ENCODE measurements at places on chromosomes 3 and 15.

DNA sequence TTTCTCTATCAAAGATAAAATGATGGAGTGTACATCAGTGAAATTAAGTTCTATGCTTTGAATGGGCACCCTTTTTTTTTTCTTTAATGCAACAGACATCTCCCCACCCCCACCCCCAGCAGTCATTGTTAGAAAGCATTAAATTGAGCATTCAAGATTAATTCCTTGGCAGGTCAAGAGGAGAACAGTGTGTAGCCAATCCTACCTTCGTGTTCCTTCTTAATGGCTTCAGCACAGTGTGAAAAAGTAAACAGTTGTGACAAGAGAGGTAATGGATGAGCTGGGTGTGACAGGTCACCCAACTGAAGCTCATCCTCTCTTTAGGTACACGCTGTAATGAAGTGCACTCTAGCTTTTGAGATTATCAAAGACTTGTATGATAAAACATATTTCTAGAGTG is 198.5 kb upstream of the RARB start:
- no peak for ATAC-seq

DNA sequence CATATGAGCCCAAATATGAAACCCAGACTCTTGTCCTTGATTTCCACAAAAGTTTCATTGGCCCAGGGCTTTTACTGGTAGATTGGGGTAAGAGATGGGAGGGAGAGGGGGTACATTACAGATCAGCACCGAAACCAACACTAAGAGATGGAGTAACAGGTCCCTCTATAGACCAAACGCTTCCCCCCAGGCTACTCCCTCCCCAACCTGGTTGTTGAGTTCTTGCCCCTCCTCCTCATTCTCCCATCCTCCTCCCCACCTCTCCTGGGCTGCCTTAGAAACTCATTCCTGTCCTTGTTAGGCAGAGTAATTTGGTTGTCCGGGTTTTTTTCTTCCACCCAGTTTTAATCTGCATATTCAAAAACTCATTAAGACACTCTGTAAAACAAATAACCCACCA is 74.1 kb downstream of the MESD start:
- ATAC-seq = no peak

- ATAC-seq = no peak
These were observed 25.3 kb upstream of the C15orf39 start for GRCh38 chr15:75176396-75176761.

GRCh38 chr15:89633585-89633984 is 21.7 kb downstream of the KIF7 start:
- ATAC-seq = no peak

DNA sequence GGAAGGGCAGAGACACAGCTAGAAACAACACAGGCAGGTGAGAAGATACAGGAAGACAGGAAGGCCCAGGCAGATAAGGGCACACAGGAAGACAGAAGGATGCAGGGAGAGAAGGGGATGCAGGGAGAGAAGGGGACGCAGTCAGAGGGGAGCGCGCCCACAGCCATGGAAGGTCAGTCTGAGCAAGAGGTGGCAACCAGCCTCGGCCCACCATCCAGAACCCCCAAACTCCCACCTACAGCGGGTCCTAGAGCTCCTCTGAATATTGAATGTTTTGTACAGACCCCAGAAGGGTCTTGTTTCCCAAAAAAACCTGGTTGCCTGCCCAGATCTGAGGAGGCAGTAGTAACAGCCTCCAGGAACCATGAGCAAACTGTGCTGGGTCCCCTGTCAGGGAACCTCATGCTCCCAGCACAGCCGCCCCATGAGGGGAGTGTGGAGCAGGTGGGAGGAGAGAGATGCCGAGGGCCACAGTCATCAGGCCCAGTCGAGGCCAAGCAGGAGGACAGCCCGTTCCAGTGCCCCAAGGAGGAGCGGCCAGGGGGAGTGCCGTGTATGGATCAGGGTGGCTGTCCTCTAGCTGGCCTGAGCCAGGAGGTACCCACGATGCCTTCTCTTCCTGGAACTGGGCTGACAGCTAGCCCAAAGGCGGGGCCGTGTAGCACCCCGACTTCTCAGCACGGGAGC is 27.6 kb upstream of the SLC28A1 start:
- ATAC-seq = peak; percentile 56

- no peak for ATAC-seq
These were observed 66.0 kb downstream of the DCLK3 start for GRCh38 chr3:36698314-36698713.

DNA sequence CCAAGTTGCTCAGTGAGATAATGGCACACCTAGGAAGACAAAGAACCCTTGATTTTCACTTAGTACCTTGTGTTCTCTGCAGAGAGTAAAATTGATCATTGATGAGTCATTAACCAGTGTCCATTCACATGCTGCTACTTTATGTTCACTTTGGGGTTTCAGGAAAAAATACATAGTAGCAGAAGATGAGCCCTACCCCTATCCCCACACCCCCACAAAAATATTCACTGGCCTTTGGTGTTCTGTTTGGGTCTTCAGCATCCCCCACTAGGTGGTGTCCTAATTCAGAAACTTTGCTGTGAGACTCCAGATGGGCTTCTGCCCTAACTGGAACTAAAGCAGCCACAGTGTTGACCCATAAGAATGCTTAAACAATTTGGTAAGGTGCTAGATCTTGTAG is 178.8 kb downstream of the KLHL25 start:
- ATAC-seq = no peak

DNA sequence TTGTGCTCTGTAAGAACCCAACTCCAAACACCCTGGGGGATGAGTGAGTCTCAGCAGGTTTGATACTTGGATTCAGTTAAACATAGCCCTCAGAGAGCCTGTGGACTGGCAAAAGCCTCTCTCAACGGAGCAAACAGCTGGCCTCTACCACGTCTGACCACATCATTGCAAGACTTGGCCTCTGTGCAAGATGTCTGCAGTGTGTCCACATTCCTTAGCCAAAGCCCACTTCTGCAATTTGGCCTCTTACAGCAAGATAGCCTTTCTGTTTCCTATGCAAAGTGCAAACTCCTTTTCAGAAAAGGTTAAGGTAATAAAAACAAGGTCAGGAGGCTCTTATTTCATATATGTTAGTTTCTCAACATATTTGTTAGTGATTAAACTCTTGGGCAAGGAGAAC is 27.9 kb downstream of the FBN1 start:
- no peak for ATAC-seq

GRCh38 chr3:188539631-188540194 is 385.8 kb downstream of the LPP start:
- no peak for ATAC-seq

GRCh38 chr3:134366928-134367811 is 7.1 kb downstream of the AMOTL2 start:
- no peak for ATAC-seq

DNA sequence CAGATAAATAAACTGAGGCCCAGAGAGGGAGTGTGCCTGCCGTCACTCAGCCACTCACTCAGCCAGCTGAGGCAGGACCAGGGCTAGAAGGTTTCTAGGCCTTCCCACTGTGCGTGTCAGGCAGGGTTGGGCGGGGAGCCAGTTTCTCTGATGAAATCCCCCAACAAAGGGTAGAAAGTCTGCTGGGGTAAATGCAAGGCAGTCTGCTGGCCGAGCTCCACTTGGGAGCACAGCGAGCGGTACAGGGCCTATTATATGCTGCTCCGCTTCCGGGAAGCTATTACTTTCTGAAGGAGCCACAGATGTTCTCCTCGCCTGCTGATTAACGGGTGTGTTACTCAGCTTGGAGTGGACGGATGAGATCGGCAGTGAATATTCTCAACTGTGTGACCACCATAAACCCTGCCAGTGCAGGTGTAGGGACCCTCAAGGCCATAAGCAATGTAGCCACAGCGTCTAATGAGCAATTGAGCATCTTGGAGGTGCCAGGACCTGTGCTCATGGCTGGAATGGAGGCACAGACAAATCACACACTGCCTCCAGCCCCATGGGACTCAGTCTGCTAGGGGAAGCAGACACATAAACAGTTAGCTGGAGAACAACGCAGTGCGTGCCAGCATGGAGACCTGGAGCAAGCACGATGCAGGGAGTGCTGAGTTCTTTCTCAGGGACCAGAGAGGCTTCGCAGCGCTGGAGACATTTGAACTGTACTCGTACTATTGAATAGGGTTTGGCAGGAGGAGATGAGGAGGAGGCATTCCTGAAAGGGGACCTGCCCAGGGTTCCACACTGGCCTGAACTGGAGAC is 42.1 kb downstream of the CORO2B start:
- ATAC-seq = peak; percentile 51

Data from esophagus mucosa (tissue), 1 donor.